H54 (cell line): ENCODE measurements at places on chromosomes 5 and 9.
A peak's percentile ranks its signal among the peaks of the same experiment; 100 is the strongest.

DNA sequence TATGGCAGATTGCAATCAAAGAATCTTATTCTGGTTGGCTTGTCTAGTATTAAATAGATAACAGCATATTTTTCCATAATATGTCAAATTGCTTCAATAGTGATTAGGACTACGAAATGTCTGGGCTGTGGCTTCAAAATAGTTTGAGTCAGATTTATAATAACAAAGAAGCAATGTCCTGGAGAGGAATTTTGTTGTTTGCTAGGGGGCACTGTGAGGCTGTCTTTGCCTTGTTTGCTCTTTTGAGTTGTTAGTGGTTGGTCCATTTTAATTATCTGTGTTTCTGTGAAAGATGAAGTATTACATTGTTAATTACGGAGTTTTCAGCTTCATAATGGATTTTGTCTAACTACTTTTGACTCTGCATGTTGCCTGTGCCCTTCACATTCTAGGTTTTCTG, 713.6 kb downstream of the TLE4 start:
- DNase-seq: no peak

DNA sequence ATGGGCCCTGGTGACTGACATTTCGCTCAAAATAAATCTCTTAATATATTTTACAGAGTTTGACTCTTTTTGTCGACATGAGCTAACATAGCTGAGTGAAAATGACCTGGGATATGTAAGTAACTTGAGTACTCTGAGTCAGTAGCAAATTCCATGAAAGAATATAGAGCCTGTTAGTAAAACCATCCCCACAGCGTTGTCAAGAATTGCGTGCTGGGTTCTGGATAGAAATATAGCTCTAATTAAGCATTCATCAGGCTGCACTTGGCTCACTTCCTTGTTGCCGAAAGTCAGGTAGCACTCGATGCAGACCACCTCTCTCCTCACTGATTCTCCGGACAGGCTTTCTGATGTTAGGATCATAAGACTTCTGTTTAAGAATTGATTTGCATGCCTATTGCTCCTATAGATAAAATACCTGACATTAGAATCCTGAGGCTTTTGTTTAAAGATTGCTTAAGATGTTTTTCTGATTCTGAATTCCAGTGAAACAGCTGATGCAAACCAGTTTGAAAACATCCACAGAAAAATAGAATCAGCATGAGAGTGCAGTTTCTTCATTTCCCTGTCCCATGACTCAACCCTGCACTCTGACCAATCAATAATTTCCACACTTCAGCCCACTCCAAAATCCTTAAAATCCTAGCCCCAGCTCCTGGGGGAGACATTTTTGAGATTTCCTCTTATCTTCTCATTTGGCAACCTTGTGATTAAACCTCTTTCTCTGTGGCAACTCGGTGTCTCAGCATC, 310.6 kb downstream of the DIRAS2 start:
- no peak for DNase-seq

DNA sequence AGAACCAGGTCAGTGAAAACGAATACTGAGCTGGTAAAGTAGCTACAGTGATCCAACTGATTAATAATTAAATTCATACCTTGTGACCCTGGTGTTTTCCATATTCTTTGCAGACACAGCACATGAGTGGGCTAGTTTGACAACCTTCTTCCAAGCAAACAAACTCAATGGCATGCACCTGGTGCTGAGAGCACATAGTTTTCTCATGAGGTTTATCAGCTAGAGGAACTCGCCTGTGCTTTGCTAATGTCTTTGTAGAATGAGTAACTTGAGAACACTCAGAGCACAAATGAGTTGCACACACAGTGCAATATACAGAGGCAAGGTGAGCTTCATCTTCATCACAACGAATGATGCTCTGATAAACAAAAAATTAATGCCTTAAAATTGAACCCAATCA, 12.6 kb downstream of the TRIM23 start:
- no peak for DNase-seq

- no peak for DNase-seq
These were observed 600 bp downstream of the ERCC6L2 start for GRCh38 chr9:95876138-95876444.

- no peak for DNase-seq
These were observed 454.4 kb upstream of the ACTBL2 start for GRCh38 chr5:57937025-57937424.

DNA sequence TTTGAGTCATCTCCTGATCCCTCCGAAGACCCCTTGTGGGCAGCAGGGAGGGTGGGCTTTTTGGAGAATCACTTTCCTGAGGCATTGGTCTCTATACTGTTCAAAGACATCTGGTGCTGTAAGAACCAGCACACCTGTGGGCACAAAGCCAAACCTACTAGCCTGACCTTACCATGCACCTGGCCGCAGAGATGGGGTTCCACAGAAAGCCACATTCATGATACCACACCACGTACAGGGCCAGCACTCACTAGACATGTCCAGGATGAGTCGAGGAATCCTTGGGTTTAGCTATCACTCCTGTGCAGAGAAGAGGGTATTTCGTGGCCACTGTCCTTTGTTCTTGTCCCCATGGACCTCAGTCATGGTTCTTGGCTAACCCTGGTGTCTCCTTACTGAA, 203.4 kb downstream of the CACNA1B start:
- DNase-seq: no peak

GRCh38 chr9:94855903-94856302, 129.4 kb downstream of the AOPEP start:
- DNase-seq: no peak

DNA sequence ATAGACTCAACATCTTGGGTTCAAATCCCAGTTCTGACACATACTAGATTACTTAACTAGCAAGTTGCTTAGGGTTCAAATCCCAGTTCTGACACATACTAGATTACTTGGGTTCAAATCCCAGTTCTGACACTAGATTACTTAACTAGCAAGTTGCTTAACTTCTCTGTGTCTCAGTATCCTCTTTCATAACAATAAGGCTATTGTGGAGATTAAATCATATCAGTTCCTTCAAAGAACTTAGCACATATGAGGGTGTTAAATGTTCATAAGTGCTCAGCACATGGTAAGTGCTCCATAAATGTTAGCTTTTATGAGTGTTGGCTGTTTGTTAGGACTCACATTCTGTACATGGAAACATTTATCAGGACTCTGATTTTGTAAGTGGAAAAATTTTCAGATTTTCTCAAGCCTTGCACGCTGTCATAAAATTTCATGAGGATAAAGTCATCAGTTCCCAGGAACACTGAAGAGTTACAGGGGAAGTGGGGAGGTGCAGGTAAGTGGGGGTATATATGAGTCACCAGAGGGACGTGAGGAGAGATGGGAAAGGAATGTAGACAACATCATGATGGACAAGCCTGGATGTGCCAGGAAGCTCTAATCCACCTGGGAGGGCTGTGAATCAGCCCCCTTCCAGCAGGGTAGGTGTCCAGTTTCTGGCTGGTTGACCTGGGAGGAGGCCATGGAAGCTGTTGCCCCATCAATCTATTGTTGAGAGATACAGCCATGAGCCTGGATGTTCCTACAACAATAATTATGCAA, 532.2 kb upstream of the WWC1 start:
- peak; percentile 40 for DNase-seq

DNA sequence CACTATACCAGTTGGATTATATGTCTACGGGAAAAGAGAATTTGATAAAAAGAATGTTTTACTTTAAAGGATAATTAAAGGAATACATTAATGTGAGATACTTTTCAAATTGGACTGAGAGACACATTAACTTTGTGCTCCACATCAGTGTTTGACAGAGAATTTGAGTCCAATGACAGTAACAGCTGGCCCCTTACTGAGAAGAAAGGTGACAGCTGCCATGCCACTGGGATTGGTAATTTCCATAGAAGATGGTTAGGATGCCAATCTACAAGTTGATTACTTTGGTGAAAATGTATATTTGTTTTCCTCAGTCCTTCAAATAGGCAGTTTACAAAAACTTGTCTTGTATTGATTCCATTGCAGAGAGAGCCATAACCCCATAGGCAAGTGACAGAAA, 578.4 kb downstream of the SLCO4C1 start:
- DNase-seq: no peak

DNA sequence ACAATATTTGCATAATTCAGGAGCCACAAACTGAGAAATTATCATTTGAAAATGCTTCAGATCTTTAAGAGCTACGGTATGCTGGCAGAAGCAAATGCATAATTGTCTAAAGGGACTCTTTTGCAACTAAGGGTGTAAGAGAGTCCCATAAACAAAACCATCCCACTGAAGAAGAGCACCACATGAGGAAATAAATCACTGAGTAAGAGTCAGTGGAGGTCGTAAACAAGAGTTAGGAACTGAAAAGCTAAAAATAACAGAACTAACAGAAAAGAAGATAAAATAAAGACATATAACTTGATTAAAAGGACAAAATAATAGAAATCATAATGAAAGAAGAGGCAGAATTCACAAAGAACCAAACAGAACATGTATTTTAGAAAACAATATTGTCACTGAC, 3.5 kb upstream of the SMC2 start:
- no peak for DNase-seq

GRCh38 chr5:83991566-83992224, 271.0 kb upstream of the HAPLN1 start:
- DNase-seq: no peak

GRCh38 chr9:19641046-19641445, 147.8 kb downstream of the SLC24A2 start:
- no peak for DNase-seq
